Activated CD4-positive, alpha-beta memory T cell treated with anti-CD3 and anti-CD28 coated beads for 36 hours (primary cell): ENCODE measurements at places on chromosomes 6 and 20.

GRCh38 chr6:66731310-66731709 lies 1024.3 kb upstream of the EYS start:
- no peaks in the 10 kb centered on the region for H3K36me3 ChIP-seq
- no peaks in the 10 kb centered on the region for H3K4me1 ChIP-seq
- no peak overlapping the region for H3K27ac ChIP-seq
- no peaks in the 10 kb centered on the region for H3K27me3 ChIP-seq
- DNase-seq, result no peak

GRCh38 chr6:6926856-6927255 lies 180.9 kb upstream of the RREB1 start:
- H3K27me3 ChIP-seq, result peaks cover 29% of the 10 kb centered on the region
- no peak overlapping the region for H3K27ac ChIP-seq
- DNase-seq, result no peak
- no peak overlapping the region for H3K4me3 ChIP-seq
- no peaks in the 10 kb centered on the region for H3K4me1 ChIP-seq

DNA sequence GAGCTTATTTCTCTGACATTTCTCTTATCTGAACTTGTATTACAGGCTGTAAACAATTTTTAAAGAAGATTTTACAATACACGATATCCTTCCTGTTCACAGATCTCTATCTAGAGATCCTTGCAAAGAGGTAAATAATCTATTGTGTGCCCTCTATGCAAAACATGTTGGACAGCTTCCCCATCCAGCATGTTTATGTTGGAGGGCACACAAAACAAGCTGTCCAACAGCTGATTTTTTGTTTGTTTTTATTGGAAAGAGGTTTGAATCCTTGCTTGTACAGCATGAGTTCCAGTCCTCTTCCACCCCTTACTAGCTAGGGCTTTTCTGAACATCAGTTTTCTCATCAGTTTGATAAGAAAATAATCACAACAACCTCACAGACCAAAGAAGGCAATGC lies 62.3 kb upstream of the SYNDIG1 start:
- DNase-seq, result no peak
- peaks cover 9% of the 10 kb centered on the region for H3K27me3 ChIP-seq
- no peak overlapping the region for H3K27ac ChIP-seq
- H3K36me3 ChIP-seq, result no peaks in the 10 kb centered on the region
- peaks cover 6% of the 10 kb centered on the region for H3K4me1 ChIP-seq

- H3K4me1 ChIP-seq, result peaks cover 40% of the 10 kb centered on the region
- H3K4me3 ChIP-seq, result no peak overlapping the region
- H3K27ac ChIP-seq, result peak overlapping the region; percentile 85
- no peak for DNase-seq
Observed at GRCh38 chr20:49823152-49823847, 10.7 kb downstream of the SLC9A8 start.

DNA sequence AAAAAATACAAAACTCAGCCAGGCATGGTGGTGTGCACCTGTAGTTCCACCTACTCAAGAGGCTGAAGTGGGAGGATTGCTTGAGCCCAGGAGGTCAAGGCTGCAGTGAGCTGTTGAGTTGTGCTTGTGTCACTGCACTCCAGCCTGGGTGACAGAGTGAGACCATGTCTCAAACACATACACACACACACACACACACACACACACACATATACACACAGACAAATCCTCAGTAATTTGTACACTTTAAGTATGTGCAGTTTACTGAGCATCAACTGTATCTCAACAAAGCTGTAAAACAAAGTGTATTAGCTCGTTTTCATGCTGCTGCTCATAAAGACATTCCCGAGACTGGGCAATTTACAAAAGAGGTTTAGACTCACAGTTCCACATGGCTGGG lies 7.3 kb downstream of the TFB1M start:
- no peak for DNase-seq
- H3K4me1 ChIP-seq, result peaks cover 29% of the 10 kb centered on the region
- H3K36me3 ChIP-seq, result peaks cover 41% of the 10 kb centered on the region
- no peak overlapping the region for H3K4me3 ChIP-seq
- H3K27ac ChIP-seq, result no peak overlapping the region
- H3K27me3 ChIP-seq, result no peaks in the 10 kb centered on the region

DNA sequence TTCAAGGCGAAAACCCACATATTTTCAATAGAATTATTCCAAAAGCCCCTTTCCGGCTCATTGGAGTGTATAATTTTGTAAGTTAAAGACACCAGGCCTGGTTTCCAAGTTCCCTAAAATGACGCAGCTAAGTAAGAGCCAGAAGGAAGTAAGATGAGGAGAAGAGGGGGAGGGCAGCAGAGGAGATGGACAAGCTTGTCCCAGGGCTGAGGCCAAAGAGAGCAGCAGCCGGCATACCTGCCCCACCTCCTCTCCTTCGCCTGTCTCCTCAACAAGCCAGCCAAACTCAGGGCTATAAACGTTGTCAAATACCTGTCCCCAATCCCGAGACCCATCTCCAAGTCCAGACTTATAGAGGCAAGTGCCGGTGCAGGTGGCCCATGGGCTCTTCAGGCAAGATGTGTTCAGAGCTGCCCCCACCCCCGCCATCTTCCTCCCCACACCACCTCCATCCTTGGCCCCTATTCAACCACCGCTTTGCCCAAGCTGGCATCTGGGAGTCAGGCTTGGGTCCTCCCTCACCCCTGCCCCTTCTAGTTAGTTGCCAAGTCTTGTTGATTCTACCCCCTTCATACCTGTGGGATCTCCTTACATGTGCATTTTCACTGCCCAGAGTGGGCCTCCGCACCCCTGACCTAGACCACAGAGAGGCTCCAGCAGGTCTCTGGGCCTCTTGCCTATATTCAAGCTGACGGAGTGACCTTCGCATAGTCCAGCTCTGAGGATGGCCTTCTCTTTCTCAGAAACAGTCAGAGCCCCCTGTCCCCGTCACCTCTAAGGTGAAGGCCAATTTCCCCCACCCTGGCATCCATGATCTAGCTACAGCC lies 75.7 kb upstream of the SIRPA start:
- DNase-seq, result no peak
- H3K27me3 ChIP-seq, result peaks cover 26% of the 10 kb centered on the region
- H3K36me3 ChIP-seq, result peaks cover 2% of the 10 kb centered on the region
- peaks cover 6% of the 10 kb centered on the region for H3K4me1 ChIP-seq
- H3K27ac ChIP-seq, result no peak overlapping the region
- no peak overlapping the region for H3K4me3 ChIP-seq
